ENCODE measurements at places on chromosomes 12 and 14.

DNA sequence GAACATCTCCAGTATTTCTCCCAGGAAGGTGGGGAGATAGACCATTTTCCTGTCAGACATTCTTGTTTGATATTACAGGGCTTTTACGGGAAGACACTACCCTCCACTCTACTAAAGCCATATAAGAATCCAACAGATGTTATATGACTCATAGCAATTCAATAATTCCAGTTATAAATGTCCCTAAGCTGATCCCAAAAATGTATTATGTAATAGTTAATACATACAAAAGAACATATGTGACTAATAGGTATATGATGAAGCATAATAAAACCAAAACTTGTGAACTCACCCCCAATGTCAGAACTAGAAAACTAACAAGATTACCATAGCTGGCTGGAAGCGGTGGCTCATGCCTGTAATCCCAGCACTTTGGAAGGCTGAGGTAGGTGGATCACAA, 84.2 kb downstream of the EFCAB11 start:
- DNase-seq: no peak

- no peak for DNase-seq
Measured at GRCh38 chr12:59736359-59736758, 140.5 kb downstream of the SLC16A7 start.

GRCh38 chr14:90551070-90551704, 154.4 kb downstream of the CALM1 start:
- no peak for DNase-seq

- no peak for DNase-seq
Measured at GRCh38 chr12:60259225-60259624, 663.4 kb downstream of the SLC16A7 start.

All from activated naive CD4-positive, alpha-beta T cell (primary cell).